KBM-7 (cell line): ENCODE measurements at places on chromosomes 4 and X.

DNA sequence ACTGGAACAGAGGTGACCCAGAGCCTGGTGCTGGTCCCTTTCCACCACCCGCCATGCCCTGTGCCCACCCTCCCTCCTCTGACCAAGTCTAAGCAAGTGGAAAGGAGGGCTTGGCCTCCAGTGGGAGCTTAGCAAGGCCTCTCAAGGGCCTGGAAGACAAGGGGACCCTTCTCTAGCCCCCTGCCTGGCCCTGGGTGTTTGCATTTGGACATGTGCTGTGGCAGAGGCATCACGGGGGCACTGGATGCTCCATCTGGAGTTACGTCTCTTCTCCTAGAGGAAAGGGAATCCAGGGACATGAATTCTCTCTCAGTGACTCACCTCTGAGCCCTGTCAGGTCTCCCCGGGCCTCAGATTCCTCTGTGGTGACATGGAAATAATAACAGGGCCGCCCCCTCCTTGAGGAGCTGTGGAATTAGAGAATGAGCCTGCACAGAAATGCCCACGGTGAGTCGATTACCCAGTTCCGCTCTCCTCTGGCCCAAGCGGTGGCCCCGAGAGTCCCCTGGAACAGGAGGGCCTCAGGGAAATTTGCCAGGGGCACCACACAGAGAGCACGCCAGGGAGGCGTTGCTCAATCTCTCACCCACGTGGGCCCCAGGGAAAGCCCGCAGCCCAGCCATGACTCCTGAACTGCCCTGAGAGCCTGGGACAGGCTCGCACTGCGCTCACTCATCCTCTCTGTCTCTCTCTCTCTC is 189.6 kb downstream of the BCOR start:
- DNase-seq, result no peak

DNA sequence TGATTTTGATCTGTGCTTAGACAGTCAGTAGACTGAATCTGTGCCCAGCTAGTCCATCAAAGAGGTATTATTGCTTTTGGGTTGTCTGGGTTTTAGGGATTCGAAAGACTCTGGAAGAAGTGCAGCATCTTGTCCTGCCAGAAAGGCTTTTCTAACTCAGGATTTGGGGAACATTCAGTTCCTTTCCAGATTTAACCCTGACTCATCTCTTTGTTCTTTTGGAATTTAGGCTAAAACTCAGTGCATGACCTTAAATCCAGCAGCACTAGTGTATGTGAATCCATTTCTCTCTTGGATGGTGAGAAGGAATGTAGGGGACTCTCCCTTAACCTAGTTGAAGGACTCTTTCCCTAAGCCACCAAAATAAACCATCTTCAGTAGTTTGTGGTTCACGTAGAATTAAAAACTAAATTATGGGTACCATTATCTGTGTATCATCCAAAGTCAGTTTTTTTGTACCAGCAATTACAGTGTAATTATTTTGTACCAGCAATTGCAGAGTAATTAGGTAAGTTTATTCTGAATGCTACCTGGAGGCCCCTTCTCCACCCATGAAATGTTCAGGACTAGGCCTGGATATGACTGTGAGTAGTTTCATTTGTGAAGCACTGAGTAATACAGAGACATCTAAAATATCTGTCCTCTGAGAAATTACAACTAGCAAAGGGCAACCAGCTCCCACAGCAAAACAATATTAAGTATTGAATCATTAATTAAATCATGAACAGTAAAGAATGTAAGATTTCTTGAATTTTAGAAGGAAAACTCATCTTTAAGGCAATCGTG is 384.0 kb downstream of the TMA16 start:
- DNase-seq, result no peak

DNA sequence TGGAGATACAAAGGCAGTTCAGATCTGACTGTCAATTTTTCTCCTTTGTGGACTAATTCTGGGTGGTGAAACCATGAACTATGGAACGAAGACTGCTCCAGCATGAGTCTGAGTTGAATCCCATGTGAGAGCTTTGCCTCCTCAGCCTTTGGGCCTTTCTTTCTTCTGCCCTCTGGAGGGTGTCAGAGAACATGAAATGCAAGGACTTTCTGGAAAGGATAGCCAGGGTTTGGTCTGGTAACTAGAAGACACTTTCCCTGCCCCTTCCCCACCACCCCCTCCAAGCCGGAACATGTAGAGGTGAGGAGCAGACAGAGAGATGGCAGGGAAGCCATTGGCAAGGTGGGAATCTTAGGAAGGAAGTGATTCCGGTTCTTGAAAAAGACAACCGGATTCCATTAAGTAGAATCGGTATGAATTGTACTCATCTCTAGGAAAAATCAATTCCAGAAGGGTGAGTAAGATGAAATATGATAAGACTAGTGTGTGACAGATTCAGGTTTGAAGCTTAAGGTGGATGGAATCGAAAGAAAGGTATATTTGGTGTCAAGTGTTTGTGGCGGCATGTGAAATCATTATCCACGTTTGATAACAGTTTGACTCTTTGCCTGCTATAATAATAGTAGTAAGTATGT is 19.0 kb downstream of the FHL1 start:
- no peak for DNase-seq

DNA sequence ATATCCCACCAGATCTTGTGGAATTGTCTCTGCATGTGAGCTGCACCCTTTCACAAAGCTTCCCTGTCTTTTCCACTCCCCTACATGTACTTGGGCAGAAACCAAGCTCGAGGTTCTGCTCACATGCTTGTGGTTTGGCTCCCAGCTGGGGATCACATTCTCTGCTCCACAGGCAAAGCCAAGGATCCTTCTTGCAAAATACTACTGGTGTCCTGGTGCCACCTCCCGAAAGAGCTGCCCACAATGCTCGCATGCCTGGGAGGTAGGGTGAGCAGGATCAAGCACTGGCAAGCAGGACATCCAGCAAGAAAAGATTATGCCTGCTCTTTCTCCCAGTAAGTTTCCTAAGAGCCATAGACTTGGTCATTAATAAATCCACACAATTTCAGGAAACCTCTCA is 45.1 kb upstream of the PPARGC1A start:
- no peak for DNase-seq

- peak; percentile 70 for DNase-seq
Observed at GRCh38 chrX:39652336-39652735, 445.4 kb downstream of the BCOR start.

GRCh38 chr4:1559896-1560650 is 124.0 kb downstream of the FAM53A start:
- DNase-seq, result peak; percentile 15

- DNase-seq, result peak; percentile 33
Observed at GRCh38 chr4:174764105-174764729, 64.8 kb downstream of the GLRA3 start.

DNA sequence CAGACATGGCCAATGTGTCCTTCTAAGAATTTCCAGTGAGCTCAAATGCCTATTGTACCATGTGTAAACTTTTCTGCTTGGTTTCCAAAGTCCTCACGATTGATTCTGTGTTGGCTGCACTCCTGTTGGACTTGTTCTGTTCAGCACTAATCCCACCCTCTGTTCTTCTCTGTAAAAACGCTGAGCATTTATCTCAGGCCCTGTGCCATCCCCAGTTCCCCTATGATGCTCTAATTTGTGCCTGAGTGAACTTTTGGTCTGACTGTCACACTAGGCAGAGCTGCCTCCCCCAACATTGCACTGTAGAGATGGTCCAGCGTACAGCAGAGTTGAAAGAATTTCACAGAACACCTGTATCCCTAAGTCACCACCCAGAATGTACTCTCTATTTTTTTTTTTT is 76.1 kb upstream of the STS start:
- DNase-seq, result no peak

DNA sequence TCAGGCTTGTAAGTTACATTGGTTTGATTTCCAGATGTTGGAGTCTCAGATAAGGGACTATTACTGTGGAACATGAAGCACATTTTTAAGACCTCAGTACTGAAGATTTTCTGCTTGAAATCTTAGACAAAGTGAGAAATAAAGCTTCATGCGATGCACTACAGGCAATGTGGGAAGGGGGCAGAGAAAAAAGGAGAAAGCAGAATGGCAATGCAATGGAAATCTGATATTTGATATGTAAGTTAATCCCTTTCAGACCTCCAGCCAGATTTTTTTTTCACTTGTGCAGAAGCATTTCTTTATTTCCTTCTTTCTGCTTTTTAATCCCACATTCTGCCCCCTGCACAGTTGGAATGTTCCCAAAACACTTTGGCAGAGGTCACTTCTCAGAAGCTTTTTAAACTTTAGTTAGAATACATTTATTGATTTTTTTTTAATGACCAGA is 174.3 kb downstream of the ADGRL3 start:
- no peak for DNase-seq

DNA sequence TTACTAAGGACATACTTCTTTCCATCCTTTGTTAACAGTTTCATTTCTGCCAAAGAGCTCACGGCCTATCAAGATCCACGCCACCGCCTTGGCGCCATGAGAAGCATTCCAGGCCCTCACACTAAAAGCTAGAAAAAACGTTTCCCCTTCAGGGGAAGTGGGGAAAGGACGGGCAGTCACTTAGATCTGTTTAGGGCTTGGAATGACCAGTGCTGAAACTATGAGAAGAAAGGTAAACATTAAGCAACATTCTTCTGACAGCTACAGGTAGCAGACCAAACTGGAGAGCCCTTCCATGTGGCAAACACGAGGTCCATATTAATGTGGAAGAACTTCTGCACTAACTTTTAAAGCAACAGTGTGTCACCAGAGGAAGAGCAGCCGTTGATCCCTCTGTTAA is 146.7 kb downstream of the SH3KBP1 start:
- DNase-seq, result no peak

DNA sequence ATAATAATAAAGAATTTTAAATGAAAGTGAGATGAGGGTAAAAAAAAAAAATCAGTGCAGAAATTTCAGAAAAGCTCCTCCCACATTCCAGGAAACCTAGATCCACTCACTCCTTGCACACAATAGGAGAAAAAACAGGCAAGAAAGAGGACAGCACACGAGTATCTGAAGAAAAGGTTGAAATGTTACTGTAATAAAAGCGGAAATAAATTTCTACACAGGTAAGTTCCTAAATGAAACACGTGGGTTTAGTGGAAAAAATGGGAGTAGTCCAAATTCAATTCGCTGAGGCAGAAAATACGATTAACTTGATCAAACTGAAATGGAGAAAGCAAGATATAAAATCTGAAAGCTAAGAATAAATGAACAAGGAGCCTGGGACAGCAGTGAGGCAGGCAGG is 2.0 kb upstream of the ACE2 start:
- DNase-seq, result no peak

DNA sequence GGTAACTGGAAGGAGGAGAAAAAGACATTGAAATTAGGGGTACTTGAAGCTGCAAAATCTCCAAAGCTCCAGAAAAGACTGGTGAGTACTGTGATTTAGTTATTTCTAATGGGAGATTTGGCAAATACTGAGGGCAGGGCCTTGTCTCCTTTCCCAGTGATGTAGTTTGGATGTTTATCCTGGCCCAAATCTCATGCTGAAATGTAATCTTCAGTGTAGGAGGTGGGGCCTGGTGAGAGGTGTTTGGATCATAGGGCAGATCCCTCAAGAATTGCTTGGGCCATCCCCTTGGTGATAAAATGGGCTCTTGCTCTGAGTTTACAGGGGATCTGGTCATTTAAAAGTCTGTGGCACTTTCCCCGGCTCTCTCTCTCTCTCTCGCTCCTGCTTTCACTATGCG is 33.1 kb upstream of the GK start:
- DNase-seq, result no peak

- DNase-seq, result peak; percentile 88
Observed at GRCh38 chrX:1507511-1508463, 29.2 kb downstream of the P2RY8 start.

DNA sequence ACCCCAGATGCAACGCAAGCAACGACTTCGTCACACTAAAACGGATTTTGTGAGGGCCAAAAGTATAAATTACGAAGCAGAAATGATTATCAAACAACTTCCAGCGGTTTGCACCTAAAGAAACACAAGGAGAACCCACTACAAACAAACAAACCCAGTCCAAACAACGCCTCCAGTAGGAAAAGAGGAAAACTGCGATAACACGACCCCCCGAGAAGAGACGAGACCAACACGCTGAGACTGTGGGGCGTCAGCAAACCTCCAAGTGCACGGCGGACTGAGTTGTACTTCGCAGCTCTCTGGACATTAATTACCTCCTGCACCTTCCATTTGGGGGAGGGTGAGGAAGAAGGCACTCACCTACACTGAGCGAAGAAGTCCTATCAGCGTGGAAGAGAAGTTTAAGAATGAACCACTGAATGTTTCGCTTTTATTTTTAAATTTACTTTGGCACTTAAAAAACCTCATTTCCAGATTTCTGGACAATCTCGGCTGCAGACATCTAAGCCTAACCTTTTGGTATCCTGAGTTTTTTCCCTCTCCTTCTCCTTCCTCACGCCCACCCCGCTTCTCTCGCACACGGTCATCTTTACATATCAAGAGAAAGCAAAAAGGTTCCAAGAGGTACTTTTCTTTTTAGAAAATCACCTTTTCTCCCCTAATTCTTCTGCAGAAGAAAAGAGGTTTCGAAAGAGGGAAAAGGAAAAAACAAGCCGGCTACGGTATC is at the start of gene MAB21L2:
TSS of gene MAB21L2 (plus strand) at position 6 of the 727 bp plus-strand sequence. CDS start 879 bp downstream, outside the sequence.
- DNase-seq, result no peak

- DNase-seq, result no peak
Observed at GRCh38 chr4:80462621-80463091, 127.1 kb downstream of the CFAP299 start.

- DNase-seq, result no peak
Observed at GRCh38 chr4:184587221-184587620, 62.0 kb downstream of the CASP3 start.

DNA sequence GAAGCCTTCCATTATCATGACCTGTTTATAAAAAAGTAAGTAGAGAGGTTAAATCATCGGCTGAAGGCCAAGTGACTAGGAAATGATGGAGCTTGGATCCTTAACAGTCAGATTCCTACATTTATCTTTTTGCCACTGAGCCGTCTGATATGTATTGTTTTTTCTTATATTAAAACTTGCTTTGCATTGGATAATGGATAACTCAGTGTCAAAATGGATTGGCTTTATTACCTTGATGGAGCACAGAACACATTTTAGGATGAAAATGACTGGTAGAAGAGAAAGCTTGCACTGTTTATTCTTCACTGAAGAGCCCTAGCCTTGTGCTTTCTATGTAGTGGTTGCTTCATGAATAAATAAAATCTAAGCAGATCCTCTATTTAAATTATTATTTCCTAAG is 54.2 kb upstream of the TSPAN5 start:
- no peak for DNase-seq

DNA sequence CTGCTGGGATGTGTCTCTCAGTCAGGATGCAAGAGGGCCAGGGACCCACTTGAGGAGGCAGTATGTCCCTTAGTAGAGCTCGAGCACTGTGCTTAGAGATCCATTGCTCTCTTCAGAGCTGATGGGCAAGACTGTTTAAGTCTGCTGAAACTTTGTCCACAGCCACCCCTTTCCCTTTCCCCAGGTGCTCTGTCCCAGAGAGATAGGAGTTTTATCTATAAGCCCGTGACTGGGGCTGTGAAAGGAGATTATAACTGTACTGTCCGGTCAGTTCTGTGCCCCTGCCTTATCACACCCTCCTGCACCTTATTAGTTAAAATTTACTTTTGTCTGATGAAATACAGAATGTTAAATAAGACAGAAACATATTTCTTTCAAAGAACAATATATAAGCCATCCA is 378.4 kb downstream of the PABPC4L start:
- no peak for DNase-seq

- DNase-seq, result peak; percentile 23
Observed at GRCh38 chr4:101806914-101807313, 16.4 kb downstream of the BANK1 start.
